ENCODE measurements at places on chromosomes 11 and 22. TPM values are rescaled to one million over a fixed set of nuclear protein-coding genes. Genes with fewer than 3 reads are reported as not detected.

CCDC188 gene
- total RNA-seq = 0.45 TPM

ACCS gene
- 39.4 TPM for total RNA-seq

DNAJB13 gene
- total RNA-seq = not detected

SLCO2B1 gene
- 2.0 TPM for total RNA-seq

CHKA gene
- 5.2 TPM for total RNA-seq

DNA sequence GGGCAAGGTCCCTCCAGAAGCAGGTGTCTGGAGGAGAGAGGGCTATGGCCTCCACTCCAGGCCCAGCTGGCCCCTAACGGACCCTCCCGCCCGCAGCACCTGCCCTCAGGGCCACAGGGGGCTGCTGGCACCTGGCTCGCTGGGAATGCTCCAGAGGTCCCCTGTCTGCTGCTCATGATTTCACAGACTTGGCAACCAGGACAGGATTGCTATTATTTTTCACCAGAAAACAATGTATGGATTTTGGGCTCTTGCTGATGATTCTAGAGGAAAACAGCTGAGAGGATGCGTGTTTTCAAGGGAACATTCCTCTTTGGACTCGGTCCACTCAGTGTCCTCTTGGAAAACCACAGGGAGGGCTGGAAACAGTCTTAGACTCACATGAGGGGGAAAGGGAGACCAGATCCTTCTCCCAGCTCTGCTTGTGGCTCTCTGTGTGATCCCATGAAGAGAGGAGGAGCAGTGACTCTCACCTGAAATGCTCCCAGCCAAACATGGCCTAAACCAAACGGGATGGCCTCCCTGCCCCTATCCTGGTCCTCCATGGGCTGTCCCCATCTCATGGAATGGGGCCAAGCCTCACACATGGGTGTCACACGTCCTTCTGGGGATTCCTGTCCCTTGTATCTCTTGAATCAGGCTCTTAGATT is 15.8 kb downstream of the MYEOV start:
- DNase-seq = peak; percentile 53

GRCh38 chr11:13674799-13675509 is 6.5 kb downstream of the FAR1 start:
- DNase-seq = peak; percentile 21

DNA sequence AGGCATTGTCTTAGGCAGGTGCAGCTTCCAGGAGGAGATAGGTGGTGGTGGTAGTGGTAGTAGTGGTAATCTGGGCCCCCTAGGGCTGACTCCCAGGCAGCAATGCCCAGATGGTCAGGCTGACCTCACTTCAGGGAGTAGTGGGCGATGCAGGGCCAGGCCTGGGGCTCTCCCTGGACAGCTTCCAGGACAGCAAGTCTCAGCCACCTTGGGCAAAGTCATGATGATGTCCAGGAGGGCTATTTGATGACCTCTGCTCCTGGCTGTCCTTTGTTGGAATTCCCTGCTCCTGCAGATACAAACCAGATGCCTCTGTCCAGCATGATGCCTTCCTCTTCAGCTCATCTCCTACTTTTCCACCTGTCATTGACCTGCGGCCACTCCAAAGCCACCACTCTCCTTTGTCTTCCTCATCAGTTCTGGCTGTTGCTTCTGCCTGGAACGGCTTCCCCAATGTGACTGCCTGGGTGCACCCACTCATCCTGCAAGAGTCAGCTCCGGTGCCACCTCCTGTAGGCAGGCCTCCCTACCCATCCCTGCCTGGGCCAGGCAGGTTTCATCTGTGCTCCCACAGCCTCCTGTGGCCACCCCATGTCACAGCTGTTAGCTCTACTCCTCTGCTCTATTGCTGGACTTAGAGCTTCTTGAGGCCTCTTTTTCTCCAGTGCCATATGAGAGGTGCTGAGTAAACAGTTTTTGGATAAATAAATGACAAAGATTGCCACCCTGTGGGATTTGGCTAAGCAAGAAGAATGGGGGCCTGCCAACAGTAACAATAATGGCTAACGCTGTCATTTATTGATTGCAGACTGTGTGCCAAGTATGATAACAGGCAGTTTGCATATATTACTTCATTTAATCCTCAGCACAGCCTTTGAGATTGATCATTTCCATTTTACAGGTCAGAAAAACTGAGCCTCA is 172.9 kb upstream of the NECTIN1 start:
- DNase-seq = no peak

GRCh38 chr11:66142370-66143263 is 72.5 kb downstream of the PACS1 start:
- DNase-seq = peak; percentile 26

- DNase-seq = no peak
These were observed 186.5 kb downstream of the SNX19 start for GRCh38 chr11:130729678-130730300.

DNA sequence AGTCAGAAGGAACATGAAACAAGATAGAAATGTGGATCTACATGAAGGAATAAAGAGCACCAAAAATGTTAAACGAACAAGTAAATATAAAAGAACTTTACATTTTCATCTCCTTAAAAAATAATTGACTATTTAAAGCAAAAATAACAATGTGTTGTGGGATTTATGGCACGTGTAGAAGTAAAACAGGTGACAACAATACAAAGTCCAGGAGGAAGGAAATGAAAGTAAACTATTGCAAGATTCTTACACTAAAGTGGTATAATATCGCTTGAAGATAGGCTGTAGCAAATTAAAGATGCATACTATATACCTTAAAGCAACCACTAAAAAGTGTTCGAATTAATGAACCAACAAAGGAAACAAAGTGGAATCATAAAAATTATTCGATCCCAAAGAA is 5.5 kb downstream of the VPS37C start:
- DNase-seq = no peak

DNA sequence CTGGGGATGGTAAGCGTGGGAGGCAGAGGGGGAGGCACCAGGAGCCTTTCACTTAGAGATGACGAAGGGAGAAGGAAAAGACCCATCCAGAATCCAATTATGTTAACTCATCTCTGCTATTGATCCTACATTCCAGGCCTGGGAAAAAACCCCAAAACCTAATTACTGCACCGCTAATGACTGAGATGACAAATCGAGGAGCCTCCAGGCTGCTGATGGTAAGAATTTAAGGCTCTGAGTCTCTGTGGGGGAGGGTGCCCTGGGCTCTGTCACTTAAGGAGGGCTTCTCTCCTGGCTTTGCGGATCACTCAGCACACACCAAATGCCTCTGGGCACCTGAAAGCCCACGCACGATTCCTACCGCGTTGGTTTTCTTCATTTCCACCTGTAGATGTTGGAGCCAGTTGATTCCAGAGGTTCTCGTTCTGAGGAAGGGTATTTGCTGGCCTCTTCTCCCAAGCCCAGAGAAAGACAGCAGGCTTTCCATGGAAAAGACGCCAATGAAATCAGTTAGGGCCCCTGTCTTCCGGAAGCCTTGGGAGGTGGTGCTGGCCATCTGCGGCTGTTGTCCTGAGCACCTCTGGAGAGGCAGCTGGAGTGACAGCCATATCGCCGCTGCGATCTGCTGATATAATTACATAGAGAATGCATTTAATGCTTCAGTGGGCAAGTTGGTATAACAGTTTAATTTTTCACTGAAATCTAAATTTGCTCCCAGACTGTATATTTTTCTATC is 751.2 kb downstream of the BRD1 start:
- no peak for DNase-seq

- no peak for DNase-seq
These were observed 2.9 kb upstream of the OR52I2 start for GRCh38 chr11:4578624-4579023.

GRCh38 chr11:72782081-72782920 is 11.5 kb downstream of the STARD10 start:
- no peak for DNase-seq

- no peak for DNase-seq
These were observed 58.3 kb downstream of the SIK3 start for GRCh38 chr11:117039900-117040299.

DNA sequence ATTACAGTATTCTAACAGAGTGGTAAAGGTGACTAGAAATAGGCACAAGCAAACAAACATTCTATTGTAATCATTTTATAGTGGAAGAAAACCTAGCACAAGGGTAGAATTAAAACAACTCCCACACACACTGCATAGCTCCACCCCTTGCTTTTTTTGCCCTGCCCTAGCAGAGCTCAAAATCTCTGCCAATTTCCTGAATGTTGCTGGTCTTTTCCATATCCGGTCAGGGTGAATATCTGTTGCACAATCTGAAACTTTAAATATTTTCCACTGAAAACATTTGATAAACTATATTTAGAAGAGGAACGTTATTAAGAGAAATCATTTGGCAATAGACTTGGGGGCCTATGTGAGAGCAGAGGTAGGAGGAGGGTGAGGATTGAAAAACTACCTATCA is 2.7 kb downstream of the SPA17 start:
- peak; percentile 84 for DNase-seq

DNA sequence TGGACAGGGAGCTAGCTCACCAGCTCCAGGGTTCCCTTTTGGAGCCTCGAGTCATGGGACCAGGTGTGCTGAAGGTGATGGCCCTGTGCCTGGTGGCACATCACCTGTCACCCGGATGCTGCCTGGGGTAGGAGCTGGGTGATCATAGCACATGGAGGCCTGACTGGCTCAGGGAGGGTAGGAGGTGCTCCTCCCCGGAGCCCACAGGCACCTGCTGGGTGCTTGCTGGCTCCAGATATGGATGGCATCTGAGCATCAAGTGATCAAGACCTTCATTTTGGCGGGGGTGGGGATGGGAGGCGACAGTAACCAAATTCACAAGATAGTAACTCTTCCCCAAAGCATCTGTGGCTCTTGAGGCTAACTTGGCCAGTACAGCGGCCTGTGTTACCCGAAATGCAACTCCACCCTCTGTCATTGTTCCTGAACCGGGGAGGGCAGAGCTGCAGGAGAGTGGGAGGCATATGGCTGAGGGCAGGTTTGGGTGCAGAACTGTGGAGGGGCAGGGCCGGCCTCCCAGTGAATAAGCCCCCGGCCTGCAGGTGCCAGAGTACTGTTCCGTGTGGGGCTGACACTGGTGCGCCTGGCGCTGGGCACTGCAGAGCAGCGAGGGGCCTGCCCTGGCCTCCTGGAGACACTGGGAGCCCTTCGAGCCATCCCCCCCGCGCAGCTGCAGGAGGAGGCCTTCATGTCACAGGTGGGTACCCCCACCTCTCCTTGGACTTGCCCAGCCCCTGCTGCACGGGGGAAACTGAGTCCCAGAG is 4.7 kb downstream of the TBC1D10C start:
- DNase-seq = no peak

DNA sequence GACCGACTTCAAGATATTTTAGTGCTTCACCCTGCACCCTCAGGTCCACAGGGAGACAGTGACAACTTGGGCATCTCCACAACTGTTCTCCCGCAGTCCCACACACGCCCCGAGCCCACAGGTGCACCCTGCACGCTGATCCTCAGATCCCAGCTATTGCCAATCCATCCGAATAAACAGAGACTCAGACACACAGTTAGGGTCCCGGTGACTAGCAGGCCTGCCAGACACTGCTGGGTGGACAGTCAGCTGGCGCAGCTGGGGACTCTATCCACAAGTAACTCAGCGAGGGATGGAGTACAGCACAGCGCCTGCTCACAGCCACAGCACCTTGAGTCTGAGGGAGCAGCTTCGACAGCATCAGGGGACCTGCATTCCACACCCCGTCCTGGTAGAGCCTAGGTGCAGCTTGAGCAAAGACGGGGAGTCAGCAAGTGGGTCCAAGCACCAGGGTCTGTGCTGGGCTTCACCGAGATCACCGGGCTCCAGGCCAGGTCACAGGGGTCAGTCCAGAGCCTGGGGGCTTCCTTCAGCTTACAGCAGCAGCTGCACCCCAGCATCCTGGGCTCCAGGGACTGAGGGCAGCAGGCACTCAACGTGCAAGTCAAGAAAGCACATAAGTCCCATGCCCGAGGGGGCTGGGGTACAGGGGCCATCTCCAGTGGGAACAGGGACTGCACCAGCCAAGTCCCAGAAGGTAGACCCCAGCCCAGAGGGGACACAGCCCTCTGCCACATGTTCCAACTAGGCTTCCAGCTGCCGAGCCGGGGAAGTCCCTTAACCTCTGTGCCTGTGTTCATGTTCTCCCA is 7.6 kb downstream of the RPL3 start:
- DNase-seq = no peak

GRCh38 chr11:100619484-100619883 is 67.6 kb upstream of the ARHGAP42 start:
- DNase-seq = peak; percentile 25

- DNase-seq = no peak
These were observed 8.0 kb downstream of the TIRAP start for GRCh38 chr11:126290887-126291286.

DNA sequence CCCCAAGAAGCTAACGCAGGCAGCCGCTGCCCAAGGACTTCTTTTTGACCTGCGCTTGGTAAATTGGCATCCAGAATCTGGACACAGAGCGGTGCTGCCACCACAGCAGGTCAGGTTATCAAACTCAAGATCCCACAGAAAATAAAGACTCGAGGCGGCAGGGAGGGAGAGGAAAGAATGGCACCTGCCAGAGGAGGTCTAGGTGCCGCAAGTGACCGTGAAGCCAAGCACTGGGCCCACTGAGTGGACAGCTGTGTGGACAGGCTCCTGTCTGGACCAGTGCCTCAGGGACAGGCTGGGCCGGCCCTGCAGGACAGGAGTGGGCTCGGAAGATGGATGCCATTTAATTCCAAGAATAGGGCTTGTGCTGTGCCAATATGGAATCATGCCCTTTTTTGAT is 27.4 kb downstream of the BID start:
- DNase-seq = no peak

GRCh38 chr11:16043617-16044016 is 312.7 kb downstream of the SOX6 start:
- no peak for DNase-seq

DNA sequence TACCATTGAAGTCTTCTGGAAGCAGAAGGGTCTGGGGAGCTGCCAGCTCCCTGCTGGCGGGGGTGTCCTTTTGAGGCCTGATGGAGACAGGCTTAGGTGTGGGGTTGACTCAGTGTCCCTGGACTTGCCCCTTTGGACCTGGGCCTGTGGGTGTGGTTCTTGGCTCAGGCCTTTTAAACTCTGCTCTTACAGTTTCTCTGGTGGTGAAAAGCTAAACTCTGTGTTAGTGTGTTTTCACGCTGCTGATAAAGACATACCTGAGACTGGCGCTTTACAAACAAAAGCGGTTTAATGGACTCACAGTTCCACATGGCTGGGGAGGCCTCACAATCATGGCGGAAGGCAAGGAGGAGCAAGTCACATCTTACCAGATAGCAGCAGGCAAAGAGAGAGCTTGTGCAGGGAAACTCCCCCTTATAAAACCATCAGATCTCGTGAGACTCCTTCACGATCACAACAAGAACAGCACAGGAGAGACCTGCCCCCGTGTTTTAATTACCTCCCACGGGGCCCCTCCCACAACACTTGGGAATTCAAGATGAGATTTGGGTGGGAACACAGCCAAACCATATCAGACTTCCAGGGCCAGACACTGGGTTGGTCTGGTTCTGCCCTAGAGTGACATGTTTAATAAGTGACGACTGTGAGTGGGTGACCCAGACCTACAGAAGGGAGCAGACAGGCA is 26.5 kb downstream of the GRAMD4 start:
- DNase-seq = no peak

DNA sequence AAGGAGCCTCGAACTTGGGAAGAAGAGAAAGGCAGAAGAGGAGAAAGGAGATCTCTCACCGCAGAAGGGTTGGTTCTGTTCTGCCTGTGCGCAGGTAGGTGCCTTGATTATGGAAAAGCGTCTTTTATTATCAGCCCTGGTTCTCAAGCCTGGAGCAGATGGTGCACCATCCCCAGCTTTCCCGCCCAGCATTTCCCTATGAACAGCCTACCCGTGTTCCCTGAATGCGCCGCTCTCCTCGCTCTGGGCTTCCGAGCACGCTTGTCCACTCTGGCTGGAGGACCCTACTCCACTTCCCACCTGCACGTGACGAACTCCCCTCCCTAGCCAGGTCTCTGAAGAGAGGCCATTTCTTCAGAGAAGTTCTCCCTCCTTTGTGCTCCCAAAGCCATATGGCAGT is 15.2 kb downstream of the IGSF9B start:
- no peak for DNase-seq
